ENCODE measurements at places on chromosomes 4 and X.

- no peak for DNase-seq
Observed at GRCh38 chr4:101791182-101791558, 640 bp downstream of the BANK1 start.

DNA sequence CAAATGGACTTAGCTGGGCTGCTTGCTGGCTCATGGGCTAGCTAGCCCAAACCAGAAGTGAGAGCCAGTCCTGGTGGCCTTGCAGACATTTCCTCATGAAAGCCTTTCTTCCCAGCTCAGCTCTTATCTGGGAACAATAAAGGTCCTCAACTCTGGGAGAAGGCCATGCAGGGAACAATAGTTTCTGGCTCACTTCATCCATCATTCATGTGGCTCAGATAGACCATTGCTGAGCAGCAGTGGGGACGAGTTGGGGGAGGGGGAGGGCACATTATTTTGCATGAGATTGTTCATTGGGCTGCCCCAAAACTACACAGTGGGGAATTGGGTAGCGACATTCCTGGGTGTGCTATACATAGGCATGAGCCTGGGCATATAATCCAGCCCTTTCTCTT lies 47.6 kb downstream of the NHSL2 start:
- peak; percentile 16 for DNase-seq

DNA sequence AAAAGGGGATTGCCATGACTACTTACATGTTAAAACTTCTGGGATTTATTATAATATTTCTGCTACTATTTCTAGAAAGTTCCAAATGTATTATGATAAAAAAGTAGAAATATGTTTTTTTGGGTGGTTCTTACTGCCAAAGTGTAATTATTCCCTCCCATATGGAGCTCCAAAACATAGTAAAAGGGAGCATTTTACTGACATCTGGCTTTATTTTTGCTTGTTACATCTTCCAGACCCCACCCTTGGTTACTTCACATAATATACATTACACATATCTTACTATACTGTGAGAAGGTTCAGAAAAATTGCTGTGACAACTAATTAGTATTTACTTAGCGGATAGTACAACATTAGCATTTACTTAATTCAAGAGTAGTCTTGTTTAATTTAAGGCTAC lies 205.1 kb upstream of the TLL1 start:
- DNase-seq, result no peak

GRCh38 chr4:119268466-119268865 lies 53.5 kb downstream of the FABP2 start:
- no peak for DNase-seq

DNA sequence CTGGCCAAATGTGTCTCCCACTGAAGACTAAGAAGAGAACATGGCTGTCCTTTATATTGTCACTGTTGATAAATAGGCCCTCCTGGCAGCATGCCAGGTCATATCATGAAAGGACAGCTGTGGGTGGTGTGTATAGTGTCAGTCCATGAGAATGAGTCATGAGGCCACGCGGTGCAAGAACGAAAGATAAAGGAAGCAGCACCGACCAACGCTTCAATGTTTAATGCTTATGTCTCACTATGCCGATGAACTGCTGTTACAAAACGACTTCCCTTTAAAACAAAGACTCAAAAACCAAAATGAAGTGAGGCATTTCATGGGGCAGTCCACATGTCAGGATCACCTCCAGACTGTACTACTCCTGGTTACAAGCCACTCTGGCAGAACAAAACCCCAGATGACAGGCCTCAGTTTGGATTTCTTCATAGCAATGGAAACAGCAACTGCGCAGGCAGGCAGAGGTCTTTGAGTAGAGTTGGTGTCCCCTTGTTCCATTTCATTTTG lies 5.2 kb upstream of the TCEANC start:
- DNase-seq, result peak; percentile 87

DNA sequence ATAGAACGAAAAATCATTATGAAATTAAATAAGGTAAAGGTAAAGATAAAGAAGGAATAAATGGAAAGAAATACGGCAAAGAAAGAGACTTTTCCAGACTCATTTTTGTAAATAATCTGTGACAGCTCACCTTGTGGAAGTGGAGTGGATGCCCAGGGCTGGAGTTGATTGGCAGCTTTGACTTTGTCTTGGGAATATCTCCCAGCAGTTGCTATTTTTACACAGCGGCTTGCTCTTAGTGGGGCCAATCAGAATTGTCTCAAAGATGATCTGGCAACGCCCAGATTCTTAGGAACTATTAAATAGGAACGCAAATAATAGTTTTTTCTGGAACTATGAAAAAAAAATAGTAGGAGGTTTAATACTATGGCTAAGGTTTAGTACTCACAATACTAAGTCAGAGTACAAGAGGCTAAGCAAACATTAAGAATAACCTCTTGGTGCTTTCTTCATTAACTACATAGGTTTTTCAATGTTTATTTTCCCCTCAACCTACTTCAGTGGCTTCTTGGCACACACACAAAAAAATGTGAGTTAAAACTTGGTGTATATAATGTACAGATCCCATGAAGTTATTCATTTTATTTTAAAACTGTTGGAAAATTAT lies 132.7 kb downstream of the TRAM1L1 start:
- DNase-seq, result no peak

DNA sequence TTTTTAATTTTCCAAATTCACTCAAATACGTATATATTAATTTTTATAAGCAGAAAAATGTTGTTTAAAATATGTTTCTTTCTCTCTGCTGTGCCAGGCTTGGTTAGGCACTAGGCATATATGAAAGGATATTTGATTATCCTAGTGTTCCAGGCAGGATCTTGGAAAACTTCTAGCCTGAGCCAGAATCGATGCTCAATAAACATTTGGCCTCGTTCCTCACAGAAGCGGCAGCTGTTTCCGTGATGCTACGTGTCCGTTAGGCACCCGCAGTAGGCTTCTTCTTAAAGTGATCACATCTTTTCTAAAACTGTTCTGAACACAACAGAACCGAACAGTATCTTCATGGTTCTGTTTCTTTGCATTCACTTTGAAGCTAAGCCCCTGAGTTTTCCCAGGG lies 50.1 kb upstream of the CRMP1 start:
- DNase-seq, result no peak

GRCh38 chr4:139933541-139933940 lies 220.4 kb downstream of the MAML3 start:
- no peak for DNase-seq

DNA sequence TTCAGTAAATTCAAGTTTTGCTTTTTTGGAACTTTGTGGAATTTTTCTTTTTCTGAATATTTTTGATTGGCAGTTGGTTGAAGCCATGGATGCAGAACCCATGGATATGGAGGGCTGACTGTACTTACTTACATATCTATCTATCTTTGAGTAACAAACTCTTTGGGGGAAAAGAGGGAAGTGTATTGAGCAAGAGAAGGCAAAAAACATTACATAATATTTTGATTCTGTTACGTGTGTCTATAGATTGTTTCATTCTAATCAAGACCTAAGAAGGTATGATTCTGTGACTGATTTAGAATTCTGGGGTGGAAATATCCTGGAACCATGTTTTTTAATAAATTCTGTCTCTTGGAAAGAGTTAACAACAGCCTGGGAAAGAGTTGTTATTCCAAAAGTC lies 31.5 kb downstream of the GRSF1 start:
- DNase-seq, result no peak

DNA sequence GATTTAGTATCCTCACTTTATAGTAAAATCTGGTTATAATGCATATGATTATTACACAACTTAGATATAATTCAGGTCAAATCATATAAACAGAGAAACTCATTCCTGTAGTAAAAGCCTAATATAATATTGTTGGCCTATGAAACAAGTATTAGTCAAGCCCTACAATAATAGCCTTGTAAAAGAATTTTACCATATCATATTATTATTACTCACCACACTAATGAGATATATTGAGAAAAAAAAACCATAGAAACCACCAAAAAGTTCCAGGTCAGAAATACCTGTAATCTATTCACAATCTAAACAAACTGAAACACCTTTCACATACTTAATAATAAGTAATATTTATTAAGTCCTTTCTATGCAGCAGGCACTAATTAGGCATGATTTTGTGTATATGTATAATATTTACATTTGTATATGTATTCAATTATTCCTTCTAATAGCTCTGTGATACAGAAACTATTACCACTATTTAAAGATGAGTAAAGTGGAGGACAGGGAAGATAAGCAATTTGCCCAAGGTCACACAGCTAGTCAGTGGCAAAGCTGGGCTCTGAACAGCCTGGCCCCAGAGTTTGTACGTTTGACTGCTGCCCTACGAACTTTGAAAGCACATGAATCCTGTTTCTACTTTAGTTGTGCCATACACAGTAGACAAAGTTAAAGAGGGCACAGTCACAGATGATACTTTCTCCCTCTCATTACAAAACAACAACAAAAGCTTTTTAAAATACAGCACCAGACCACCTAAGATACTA lies 9.0 kb downstream of the ZNF827 start:
- no peak for DNase-seq

GRCh38 chr4:99264927-99265326 lies 25.9 kb downstream of the ADH1A start:
- no peak for DNase-seq

- no peak for DNase-seq
Observed at GRCh38 chr4:22672944-22673343, 19.8 kb upstream of the GBA3 start.

GRCh38 chr4:30727409-30727808 lies 7.2 kb downstream of the PCDH7 start:
- no peak for DNase-seq

GRCh38 chrX:77572322-77572721 lies 125.1 kb downstream of the FGF16 start:
- DNase-seq, result peak; percentile 3

- peak; percentile 11 for DNase-seq
Observed at GRCh38 chrX:77174680-77175519, 272.3 kb upstream of the FGF16 start.

DNA sequence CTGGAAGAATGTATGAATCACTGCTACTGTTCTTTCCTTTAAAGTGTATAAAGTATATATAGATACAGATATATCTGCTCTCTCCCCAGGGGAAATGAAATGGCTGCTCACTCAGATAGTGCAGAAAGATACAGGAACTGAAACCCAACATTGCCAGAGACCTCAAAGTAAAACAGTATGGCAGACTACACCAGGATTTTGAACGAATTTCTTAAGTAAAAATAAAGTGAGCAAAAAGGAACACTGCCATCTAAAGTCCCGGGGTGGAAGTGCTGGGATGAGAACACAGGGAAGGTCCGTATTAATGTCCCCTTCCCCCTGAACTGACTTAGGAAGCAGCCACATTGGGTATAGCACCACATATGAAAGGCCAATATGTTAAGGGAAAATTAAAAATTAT lies 93.4 kb downstream of the TMA16 start:
- DNase-seq, result no peak

DNA sequence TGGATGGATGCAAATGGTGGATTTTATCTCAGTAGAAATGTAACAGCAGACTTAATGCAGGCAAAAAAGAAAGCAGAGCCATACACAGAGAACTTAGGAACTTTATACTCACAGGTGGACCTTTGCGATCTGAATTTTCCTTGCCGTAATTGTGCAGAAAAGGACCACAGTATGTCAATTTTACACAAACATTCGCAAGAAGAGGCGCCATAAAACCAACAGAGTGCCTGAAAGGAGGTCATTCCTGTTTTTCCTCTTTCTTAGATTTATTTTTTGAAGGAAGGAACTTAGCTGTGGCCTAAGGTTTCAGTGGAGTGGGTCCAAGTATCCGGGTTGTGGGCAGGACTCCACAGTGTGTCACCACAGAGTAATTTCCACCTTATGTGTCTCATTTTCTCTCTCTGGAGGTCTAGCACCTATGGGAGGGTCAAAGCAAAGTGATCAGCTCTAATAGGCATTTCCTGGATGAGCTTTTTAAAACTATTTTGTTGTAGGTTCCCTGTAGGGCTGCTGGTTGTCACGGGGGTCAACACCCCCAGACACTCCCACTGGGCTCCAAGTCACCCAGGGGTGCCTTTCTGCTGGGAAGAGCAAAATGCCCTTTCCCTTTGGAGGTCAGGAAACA lies 24.7 kb upstream of the PBDC1 start:
- DNase-seq, result peak; percentile 13

GRCh38 chr4:108168671-108169523 lies at the start of gene LEF1:
LEF1 (minus strand) TSS chr4:108168932; CDS start chr4:108167767, 1,165 bp downstream.
- DNase-seq, result peak; percentile 27

DNA sequence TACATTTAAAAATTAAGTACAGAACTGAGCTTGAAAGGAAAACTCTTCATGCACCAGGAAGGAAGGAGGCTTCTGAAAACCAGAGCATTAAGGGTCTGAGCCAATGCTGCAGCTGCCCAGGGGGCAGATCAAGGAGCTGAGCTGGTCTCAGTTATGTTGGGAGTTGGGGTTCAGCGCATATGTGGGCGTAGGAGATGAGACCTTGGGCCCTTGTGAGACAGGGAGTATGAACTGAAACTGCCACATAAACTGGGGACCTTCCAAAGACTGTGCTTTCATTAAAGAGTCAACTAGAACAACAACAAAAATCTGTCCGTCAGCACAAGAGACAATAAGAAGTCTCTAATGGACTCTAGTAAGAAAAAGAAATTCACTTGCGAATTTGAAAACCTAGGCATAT lies 226.9 kb downstream of the STK32B start:
- DNase-seq, result no peak

Data from fibroblast of pulmonary artery (primary cell).